Upper lobe of left lung (tissue), 6 donors: ENCODE measurements at places on chromosomes 1 and 21. TPM values are rescaled to one million over a fixed set of nuclear protein-coding genes. Genes with fewer than 3 reads are reported as not detected.

Gene ANGEL2
- total RNA-seq = 68.7 TPM

Gene TMIGD3
- 4.8 TPM for total RNA-seq

GRCh38 chr1:51354416-51354815, 24.1 kb upstream of the TTC39A start:
- no peaks in the 10 kb centered on the region for H3K27me3 ChIP-seq
- no peak for DNase-seq
- no peak overlapping the region for H3K27ac ChIP-seq
- H3K36me3 ChIP-seq = peaks cover 31% of the 10 kb centered on the region
- H3K4me3 ChIP-seq = no peak overlapping the region

- no peak overlapping the region for H3K4me3 ChIP-seq
- no peak overlapping the region for H3K27ac ChIP-seq
- no peaks in the 10 kb centered on the region for H3K36me3 ChIP-seq
- no peak for DNase-seq
- no peaks in the 10 kb centered on the region for H3K27me3 ChIP-seq
- no peaks in the 10 kb centered on the region for H3K4me1 ChIP-seq
Measured at GRCh38 chr1:84598418-84598817, 24.2 kb upstream of the CTBS start.

Gene MLLT11
- 1.0 TPM for total RNA-seq
